H9 (cell line): ENCODE measurements at places on chromosomes 3 and 15. TPM values are rescaled to one million over a fixed set of nuclear protein-coding genes. Genes with fewer than 3 reads are reported as not detected.

GRCh38 chr15:22831473-22831872 is 7.0 kb upstream of the NIPA2 start:
- H3K27me3 ChIP-seq: no peaks in the 10 kb centered on the region
- no peak overlapping the region for H3K27ac ChIP-seq
- H3K4me3 ChIP-seq: no peak overlapping the region
- H3K36me3 ChIP-seq: peaks cover 23% of the 10 kb centered on the region
- H3K4me1 ChIP-seq: peaks cover 15% of the 10 kb centered on the region
- DNase-seq: no peak

DNA sequence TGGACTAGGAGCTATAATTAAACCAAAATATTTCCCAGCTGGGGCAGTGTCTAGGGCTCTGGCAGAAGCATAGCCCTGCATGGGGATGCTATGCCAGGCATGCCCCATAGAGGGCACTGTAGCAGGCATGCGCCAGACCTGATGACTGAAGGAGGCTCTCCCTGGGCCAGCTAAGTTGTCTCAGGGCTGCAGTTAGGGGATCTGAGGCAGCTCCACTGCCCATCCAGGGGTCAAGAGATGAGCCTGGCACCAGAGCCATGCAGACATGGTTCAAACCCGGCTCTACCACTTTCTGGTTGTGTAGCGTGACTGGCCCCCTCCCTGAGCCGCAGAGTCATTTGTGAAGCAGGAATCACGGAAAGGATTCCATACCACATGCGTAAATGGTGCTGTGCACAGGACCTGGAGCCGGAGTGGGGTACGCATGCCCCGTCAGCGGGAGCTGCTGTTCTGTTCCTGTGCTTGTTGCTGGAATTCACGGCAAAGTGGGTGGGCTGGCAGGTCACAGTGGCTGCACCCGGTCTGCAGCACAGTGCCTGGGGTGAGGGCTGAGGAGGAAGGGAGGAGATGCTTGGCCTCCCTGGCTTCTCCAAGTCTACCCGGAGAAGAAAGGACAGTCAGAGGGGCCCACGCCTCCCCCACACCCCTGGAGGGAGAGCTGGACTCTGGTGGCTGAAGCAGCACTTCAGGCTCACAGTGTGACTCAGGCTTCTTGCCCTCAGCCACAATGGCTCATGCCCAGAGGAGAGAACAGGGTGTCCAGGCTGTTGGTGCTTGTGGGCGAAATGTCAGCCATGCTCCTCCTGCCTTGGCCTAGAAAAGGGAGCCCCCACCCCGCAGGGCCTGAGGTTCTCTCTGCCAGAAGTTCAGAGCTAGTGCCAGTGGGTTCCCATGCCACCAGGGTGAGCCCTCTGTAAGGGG is 43.1 kb downstream of the DNASE1L3 start:
- no peak overlapping the region for H3K4me3 ChIP-seq
- H3K4me1 ChIP-seq: no peaks in the 10 kb centered on the region
- no peaks in the 10 kb centered on the region for H3K27me3 ChIP-seq

- no peaks in the 10 kb centered on the region for H3K36me3 ChIP-seq
- H3K27me3 ChIP-seq: no peaks in the 10 kb centered on the region
- H3K4me1 ChIP-seq: no peaks in the 10 kb centered on the region; the same call in 1 of the 2 replicates
- no peak for DNase-seq
Observed at GRCh38 chr15:69060744-69061143, 46.2 kb downstream of the NOX5 start.

DNA sequence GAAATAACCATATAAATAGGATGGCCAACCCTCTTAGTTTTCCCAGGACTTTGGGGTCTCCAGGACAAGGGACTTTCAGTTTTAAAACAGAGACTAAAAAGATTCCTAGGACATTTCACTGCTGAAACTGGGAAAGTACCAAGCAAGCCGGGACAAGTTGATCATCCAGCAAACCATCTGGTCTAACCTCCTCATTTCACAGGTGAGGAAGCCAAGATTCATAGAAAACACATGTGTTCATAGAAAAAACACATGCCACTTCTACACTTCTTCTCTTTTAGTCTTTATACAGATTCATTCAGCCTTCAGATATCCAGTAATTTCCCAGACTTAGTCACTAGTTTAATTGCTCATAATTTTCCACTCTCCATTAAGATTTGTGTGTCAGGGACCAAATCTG is 165.6 kb upstream of the CCDC54 start:
- no peak for DNase-seq

DNA sequence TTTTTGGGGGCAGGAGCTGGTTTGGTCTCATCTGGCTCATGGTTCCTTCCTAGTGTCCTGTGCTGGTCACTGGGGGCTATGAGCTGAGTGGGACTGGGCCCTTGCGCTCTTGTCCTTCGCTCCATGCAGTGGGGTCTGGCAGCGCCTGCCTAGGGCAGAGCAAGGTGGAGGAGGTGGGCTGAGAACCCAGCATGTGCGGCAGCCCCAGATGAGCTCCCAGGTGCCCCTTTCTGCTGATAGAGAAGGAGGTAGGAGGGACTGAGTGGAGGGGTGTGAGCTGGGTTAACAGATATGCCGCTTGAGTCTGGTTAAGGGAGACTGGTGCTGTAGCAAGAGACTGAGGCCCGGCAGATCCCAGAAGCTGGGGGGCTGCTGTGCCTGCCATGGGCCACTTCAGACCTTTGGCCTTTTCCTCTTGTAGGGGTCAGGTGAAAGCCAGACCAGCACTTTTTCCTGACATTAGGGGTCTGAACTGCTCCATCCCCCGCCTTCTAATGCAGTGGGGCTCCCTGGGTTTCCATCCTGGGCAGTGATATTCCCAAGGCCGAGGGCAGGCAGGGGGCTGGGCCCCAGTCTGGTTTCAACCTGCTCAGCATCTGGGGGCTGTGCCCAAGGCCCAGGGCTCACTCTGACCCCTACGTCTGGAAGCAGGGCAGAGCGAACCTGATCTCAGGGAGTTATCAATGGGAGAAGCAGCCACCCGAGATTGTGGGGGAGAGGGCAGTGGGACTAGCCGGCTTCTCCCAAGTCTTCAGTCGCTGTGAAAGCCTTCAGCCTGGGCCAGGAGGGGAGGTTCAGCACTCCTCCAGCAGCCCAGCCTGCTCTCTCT is 62.9 kb upstream of the PRR23C start:
- no peaks in the 10 kb centered on the region for H3K4me1 ChIP-seq
- H3K4me3 ChIP-seq: no peak overlapping the region
- H3K36me3 ChIP-seq: no peaks in the 10 kb centered on the region
- H3K27ac ChIP-seq: no peak overlapping the region
- peak; percentile 17 for DNase-seq

GRCh38 chr3:90184861-90185260 is 1077.4 kb downstream of the EPHA3 start:
- DNase-seq: no peak
- no peaks in the 10 kb centered on the region for H3K4me1 ChIP-seq
- no peak overlapping the region for H3K4me3 ChIP-seq
- no peaks in the 10 kb centered on the region for H3K27me3 ChIP-seq
- no peaks in the 10 kb centered on the region for H3K36me3 ChIP-seq

Gene CLRN1
- total RNA-seq: not detected in 2 replicates

Gene TRH
- not detected in 2 replicates for total RNA-seq

Gene CNTN4
- total RNA-seq: 1.6 TPM in 2 replicates
